ENCODE measurements at places on chromosomes 3 and 15. TPM values are rescaled to one million over a fixed set of nuclear protein-coding genes. Genes with fewer than 3 reads are reported as not detected.

The SLC9C1 gene
- not detected for total RNA-seq

The GRAMD1C gene
- total RNA-seq, result 25.4 TPM

The RTP4 gene
- 0.42 TPM for total RNA-seq

The ANKUB1 gene
- not detected for total RNA-seq

The TGM4 gene
- total RNA-seq, result not detected

The KNL1 gene
- 3.4 TPM for total RNA-seq

DNA sequence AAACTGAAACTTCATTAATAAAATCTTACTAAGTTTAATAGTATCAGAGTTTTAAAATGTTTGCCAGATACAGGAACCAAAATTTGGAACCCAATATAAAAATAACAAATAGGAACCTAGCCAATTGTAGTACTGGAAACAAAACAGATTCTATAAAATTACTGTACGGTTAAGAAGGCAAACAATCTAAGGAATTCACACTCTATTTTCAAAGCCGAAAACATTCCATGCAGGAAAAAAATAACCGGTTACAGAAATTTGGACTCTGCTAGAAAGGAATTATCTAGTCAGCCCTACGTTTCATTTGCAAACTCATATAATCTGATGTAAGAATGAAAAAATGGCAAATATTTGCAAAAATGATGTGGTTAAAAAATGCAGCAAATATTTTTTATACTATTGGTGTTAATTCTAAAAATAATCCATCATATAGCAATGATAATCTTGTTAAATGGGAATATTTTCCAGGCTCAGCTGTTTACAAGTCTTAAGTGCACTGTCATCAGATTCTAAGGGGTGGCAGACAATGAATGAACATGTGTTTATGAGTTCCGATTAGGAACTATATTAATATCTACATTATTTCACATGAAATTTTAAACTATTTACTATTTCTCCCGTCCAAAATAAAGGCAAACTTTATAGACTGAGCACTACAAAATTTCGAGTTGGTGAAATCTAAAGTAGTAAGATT is 58.1 kb downstream of the DCBLD2 start:
- no peak for DNase-seq

DNA sequence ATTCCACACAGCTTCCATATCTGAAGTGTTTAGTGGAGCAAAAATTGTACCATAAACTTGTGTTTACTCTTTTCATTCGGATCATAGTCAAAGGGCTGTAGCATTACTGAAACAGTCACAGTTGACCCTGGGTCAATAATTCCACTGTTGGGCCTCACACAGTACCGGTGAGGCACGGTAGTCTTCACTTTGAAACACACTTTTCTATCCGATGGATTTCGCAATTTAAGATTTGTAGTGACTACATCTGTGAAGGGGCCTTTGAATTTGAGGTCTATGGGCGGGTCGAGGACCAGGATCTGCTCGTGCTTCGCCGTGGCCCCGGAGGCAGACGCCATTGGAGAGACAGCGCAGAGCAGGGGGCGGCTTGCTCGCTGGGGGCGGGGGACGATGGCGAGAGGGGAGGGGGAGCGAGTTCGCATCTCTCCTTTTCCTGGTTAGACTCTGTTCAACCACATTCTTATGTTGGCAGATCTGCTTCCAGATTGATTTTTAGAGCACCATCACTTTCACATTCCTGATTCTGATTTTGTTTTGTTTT is 19.8 kb downstream of the RLBP1 start:
- DNase-seq, result no peak

GRCh38 chr15:85986741-85987140 is 92.9 kb upstream of the AGBL1 start:
- no peak for DNase-seq

- DNase-seq, result no peak
Observed at GRCh38 chr15:83854321-83854720, 200.4 kb downstream of the ADAMTSL3 start.

- no peak for DNase-seq
Observed at GRCh38 chr15:66670175-66670574, 31.9 kb upstream of the SMAD6 start.

DNA sequence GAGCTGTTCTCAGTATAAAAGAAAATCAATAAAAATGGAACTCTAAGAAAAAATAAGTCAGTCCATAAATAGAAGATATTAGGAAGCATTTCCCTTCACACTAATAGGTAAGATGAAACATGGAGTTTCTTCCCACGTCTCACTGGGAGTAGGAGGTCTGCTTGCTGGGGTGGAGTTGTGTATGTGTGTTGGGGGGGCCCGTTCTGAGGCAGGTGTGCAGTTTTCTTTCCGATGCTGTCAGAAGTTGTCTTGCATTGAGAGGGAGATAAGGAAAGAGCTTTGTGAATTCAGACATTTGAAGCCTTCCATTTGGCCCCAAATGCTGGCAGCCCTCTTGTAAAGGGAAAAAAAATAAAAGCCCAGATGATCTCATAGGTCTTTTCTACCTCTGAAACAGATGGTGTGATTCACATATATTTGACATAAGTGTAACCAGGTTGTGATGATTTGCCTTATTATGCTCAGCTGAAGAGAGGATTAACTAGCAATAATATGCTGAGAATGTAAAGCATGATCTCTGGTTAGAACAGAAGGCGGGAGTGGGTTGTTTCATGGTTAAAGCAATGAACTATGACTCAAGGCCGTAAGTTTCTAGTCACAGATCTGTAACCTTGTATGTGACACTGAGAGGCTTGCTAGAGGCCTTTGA is 8.8 kb downstream of the RASGRP1 start:
- DNase-seq, result no peak

- DNase-seq, result no peak
Observed at GRCh38 chr15:101192081-101192480, 59.8 kb downstream of the CHSY1 start.

- DNase-seq, result no peak
Observed at GRCh38 chr3:182393830-182394367, 399.4 kb upstream of the ATP11B start.

DNA sequence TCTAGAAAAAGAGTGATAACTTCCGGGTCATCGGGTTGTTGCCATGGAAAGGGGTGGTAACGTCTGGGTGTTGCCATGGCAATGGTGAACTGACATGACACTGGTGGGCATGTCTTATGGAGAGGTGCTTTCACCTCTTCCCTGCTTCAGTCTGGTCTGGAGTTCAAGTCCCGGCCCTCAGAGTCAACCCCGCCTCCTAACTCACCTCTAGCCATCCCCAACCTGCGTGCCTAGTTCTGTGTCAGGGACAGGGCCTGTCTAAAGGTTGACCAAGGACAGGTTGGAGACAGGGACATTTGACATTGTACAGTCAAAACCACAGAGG is 96.0 kb downstream of the LSM3 start:
- DNase-seq, result no peak

DNA sequence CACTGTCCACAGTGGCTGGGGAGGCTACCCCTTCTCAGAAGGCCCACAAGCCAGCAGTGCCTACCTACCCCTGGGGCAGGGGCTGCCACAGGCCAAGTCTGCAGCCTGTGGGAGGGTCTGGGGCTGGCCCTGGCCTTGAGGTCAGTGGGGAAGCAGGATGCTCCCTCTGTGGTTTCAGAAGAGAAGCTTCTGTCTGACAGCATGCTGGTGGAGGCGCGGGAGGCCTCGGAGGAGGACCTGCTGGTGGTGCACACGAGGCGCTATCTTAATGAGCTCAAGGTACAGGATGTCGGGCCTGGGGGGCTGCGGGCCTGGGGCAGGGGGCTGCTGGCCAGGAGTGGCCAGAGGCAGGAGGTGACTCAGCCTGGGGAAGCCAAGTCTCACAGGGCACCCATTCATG is 3.2 kb downstream of the HDAC11 start:
- DNase-seq, result no peak

- no peak for DNase-seq
Observed at GRCh38 chr3:119352863-119353527, 58.8 kb downstream of the ARHGAP31 start.

DNA sequence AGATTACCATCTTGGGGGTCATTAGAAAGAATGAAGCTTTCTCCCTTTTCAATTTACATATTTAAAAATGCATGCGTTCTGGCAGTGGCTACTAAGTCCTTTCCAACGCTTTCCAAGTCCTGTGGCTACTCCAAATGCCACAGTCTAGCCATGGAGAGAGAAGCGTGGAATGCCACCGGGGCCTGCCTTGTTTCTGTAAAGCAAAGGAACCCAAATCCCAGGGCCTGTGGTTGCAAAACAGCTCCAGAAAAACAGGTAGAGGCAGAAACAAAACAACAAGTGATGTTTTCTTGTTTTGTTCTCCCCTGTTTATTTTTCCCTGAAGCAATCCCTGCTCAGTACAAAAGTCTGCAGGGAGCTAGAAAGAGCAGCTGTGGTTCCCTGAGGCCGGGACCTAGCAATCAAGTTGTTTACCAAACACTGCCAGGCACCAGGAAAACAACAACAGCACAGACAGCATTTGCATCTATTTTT is 85.5 kb downstream of the FOXP1 start:
- no peak for DNase-seq

- no peak for DNase-seq
Observed at GRCh38 chr15:80507131-80507530, 102.9 kb downstream of the ARNT2 start.

DNA sequence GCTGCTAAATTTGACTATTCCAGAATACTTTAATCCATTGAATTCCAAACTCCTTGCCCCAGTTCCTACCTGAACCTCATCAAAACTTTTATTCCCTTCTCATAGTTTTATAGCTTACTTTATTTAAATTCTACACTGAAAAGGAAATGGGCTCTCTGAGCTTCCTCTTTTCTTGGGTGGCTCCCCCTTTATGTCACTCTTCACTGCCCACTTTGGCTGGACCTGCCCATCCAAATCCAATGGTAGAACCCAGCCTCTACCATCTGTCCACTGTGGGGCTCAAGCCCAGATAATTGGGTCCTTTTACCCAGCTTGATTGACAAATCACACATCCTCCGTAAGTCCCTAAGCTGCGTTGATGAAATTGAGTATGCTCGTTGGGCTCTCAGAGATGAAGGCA is 216.5 kb downstream of the BBX start:
- no peak for DNase-seq

- no peak for DNase-seq
Observed at GRCh38 chr3:78096488-78097255, 1056.8 kb downstream of the ROBO2 start.
